Glutamatergic neuron (in vitro differentiated cells): ENCODE measurements at places on chromosomes 4 and X.

- DNase-seq: no peak
Measured at GRCh38 chrX:51395480-51395809, 62.8 kb downstream of the NUDT10 start.

GRCh38 chr4:38857354-38858096 is 908 bp upstream of the TLR6 start:
- no peak for DNase-seq

DNA sequence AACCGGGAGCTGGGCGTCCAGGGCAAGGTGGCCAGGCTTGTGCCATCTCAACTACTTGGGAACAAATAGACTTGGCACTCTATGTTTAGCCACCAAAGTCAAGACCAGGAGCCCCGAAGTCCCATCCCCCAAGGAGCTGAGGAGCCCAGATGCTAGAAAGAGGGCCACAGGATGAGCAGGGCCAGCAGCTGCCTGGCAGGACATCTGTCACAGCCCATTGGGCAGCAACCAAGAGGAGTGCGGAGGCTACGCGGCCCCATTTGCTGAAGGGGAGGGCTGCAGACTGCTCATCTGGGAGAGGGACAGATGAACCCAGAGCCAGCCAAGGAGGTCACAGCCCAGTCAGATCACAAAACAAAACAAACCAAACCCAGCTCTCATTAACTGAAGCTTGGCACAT is 22.9 kb upstream of the SOWAHD start:
- peak; percentile 18 for DNase-seq

DNA sequence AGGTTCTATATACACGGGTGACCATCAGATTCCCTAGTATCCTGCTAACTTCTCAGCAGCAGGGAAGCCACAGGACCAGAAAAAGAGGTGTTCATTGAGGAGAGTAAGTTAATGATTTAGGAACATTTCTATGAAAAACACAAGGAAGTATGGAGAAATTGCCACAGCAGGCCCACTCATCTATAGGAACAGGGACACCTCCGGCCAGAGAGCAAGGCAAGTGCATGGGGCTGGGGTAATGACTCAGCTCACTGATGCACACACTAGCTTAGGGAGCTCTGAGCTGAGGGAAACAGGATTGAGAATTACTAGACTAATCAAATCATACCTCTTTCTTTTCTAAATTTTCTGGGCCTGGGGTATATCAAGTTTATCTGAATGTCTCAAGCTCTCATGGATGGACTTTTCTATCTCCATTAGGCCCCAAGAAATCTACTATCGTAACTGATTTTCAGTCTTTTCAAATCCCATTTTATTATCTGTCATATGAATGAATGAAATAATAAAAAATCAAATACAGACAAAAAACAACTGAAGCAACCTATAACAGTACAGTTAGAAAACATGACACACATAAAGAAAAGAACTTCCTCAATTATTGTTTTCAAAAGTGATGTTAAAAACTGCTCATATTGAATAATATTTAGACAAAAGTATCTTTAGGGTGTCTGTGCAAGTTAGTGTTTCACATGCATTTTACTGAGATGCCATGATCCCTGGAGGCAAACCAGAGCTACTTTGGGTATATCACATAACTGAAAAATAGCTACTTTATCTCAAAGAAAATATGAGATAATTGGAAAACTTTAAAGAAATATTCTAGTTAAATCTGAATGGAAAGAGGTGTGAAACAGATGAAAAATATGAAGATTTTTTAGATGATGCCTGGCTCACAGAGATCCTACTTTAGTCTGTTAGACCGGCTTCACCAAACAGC is 89.8 kb downstream of the FBXO8 start:
- DNase-seq: no peak

DNA sequence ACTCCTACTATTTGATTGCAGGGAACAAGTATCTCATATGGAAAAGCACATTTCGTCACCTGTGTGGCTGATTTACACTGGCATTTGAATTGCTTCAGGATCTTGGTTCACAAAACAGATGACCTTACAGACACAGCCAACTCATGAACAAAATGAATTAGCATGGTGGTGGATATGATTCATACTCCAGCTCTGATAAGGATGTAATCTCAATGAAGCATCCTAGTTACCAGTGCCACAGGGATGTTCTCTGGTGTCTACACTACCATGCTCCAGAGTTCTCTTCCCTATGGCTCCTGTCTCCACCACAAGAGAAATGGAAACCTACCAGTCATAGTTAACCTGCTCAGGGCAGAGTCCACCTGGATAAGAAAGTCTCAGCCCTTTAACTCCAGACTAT is 40.7 kb downstream of the TEC start:
- DNase-seq: no peak

- DNase-seq: no peak
Measured at GRCh38 chr4:95472534-95472933, 76.2 kb downstream of the UNC5C start.

DNA sequence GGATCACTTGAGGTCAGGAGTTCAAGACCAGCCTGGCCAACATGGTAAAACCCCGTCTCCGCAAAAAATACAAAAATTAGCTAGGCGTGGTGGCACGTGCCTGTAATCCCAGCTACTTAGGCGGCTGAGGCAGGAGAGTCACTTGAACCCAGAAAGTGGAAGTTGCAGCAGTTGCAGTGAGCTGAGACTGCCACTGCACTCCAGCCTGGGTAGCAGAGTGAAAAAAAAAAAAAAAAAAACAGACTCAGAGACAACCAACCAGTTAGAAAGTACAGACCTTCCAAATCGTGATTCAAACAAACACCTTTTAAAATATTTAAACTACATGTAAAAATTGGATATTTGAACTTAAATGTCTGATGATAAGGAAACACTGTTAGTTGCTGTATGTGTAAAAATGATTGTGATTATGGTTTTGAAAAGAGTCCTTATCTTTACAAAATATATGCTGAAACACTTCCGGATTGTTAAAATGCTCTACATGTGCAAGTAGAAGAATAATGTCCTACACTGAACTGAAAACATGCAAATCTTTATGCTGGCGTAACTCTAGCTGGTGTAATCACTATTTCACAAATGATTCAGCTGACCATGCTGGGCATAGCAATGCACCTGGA is 37.8 kb downstream of the SH3KBP1 start:
- DNase-seq: no peak

- no peak for DNase-seq
Measured at GRCh38 chr4:10455133-10455532, 2.1 kb downstream of the ZNF518B start.

DNA sequence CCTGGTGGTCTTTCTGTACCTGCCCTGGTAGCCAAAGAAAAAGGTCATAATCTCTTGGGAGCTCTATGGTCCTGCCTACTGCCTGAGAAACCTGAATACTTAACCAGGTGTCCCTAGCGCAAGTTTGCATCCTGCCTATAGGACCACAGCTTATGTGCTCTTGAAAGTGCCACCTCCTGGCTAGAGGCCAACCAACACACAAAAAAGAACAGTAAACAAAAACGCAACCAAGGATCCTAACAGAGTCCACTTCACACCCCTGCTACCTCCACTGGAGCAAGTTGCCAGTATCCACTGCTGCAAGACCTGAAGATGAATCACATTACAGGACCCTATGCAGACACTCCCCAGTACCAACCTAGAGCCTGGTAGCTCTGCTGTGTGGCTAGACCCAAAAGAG is 103.2 kb upstream of the PABPC5 start:
- no peak for DNase-seq

DNA sequence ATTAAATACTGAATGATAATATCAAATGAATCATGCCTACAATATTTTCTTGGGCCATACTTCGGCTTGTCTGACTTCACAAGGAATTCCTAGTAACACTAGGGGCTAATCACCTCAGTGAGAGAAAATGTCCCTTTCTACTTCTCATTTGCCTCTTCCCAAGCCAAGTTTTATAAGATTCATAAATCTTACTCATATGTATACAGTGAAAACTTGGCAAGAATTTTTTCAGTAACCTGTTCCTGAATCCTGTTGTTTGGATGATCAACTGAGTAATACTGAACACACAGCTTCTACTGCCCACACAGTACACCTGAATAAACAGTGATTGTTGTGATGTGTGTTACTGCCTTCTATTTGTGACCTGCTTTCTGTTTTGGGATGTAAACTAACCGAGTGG is 16.5 kb downstream of the TMPRSS11E start:
- no peak for DNase-seq

GRCh38 chrX:2351999-2352995 is 148.5 kb downstream of the DHRSX start:
- DNase-seq: no peak

DNA sequence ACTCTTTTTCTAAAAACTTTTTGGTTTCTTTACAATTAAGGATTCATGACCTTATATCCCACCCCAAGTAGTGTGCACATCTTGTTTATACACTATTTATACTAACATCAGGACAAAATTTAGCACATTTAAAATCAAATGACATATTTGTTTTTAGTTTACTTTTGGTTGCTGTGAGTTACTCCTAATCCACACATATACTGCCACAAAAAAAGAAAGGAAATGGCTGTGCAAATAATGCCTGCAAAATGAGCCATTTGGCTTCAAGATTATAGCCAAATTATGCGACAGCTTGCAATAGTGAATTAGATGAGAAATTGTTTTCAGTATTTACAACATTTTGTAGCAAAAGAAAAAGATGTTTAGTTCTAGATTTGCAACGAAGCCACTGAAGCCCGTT is 10.4 kb upstream of the ARHGEF38 start:
- no peak for DNase-seq

DNA sequence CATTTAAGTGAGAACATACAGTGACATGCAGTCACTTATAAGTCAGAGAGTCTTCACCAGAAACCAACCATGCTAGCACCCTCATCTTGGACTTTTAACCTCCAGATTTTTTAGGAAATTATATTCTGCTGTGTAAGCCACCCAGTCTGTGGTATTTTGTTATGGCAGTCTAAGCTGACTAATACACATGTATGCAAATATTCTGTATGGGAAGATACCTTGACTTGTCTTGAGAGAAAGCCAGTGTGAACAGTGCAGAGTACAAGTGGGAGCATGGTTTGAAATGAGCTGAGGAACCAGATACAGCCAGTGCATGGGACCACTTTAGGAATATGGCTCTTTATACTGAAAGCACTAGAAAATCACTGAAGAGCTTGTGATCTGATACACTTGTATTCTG is 110.4 kb upstream of the MAP9 start:
- DNase-seq: no peak

DNA sequence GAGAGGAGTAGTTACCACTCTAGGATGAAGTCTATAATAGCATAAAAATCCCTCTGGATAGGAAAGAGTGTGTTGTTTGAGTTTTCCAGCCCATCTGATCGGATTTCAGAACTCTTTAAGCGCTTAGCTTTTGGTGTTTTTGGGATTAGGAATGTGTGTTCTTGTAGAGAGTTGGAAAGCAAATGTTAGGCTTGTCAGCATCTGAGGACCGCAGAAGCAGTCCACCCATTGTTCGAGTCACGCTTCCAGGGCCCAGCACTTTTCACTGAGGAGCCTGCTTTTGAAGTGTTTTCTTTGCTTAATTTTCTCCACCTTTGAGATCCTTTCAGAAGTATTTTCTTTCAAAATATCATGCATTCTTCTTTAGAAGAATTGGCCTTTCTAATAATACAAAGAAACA is 306.2 kb downstream of the TENM3 start:
- no peak for DNase-seq
